ENCODE measurements at places on chromosomes 12 and 14.

- DNase-seq = no peak
Measured at GRCh38 chr14:77421201-77421600, 2.1 kb downstream of the NOXRED1 start.

GRCh38 chr14:24211311-24211710 is 2.0 kb downstream of the CHMP4A start:
- DNase-seq = no peak

DNA sequence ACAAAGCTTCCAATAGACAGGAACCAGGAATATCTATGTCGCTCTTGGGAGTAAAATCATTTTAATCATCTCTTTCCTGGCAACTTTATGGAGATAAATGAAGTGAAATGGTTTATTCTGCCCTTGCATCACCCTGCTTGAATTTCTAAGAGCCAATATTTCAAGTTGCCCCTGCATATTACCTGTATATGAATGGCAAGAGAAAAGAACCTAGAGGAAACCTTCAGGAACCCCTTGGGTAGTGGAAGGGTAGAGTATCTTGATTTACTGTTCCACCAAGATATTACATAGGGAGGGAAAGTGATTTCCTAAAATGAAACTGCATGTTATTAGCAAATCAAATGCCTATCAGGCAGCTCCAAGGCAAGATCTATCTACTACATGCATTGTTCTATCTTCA is 308.4 kb upstream of the NAV3 start:
- DNase-seq = no peak

DNA sequence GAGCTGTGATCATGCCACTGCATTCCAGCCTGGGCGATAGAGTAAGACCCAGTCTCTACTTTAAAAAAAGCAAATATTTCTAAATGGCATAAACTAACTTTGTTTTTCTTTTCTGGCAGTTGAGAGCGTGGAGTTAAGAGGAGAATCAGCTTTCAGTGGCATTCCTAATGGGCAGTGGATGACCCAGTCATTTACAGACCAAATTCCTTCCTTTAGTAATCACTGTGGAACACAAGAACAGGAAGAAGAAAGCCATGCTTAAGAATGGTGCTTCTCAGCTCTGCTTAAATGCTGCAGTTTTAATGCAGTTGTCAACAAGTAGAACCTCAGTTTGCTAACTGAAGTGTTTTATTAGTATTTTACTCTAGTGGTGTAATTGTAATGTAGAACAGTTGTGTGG is 21.2 kb downstream of the TDG start:
- DNase-seq = no peak

DNA sequence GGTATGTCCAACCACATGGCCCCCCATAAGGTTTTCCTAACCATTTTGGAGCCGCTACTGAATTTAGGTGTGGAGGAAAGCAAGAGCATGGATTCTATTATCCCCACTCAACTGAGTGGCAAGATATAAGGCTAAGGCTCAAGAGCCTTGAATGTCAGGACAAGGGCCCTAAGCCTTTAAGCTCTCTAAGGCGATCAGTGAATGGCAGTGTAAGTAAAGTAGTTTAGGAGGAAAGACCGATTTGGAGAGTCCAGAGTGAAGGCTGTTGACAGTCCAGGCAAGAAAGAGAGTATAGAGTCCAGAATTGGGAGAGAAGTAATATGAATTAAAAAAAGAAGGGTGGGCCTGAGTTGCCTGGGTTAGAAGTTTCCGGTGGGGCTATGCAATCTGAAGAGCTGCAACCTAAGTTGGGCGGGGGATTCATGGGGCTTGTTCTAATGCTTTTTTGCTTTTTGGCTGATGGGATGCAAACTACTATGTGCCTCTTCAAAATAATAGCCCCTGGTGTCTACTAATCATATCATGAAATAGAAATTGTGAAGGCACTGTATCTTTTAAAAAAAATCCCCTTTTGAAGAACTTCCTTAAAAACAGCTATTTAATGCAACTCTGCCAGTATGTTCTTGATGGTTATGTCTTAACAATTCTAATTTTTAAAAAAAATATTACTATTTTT is at the start of gene SPIC:
TSS of gene SPIC (plus strand) at position 626 of the 676 bp plus-strand sequence. CDS start 1,569 bp downstream, outside the sequence.
- DNase-seq = no peak

- no peak for DNase-seq
Measured at GRCh38 chr12:57456145-57456700, 1.1 kb downstream of the INHBE start.

- DNase-seq = no peak
Measured at GRCh38 chr14:101030586-101030985, 127.1 kb upstream of the RTL1 start.

GRCh38 chr12:7750350-7750749 is 3.2 kb upstream of the CLEC4C start:
- DNase-seq = no peak
